ENCODE measurements at places on chromosomes 6 and 20.
A peak's percentile ranks its signal among the peaks of the same experiment; 100 is the strongest.

- no peak for DNase-seq
Measured at GRCh38 chr6:138004430-138005287, 102.6 kb downstream of the PERP start.

- DNase-seq: no peak
Measured at GRCh38 chr20:59817406-59817805, 116.0 kb downstream of the SYCP2 start.

GRCh38 chr6:159084493-159085091 is 39.8 kb upstream of the TAGAP start:
- no peak for DNase-seq

DNA sequence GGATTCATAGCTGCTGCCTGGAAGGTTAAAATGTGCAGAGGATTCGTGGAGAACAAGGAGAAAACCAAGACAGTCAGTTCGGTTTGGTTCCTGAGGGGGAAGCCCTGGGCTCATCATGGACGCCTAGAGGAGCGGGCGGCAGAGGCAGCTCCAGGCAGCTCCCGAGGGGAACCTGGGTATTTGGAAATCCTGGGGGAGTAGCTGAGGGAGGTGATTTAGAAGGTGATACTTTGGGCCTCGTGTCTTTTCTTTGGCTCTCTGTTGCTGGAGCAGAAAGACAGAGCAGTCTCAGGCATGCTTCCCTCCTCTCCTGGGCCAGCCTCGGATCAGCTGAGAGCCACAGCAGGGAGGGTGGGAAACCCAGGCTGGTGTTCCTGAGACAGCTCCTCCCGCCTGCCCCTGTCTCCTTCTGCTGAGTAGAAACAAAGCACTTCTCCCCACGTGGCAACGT is 139.5 kb downstream of the DLL1 start:
- DNase-seq: no peak

DNA sequence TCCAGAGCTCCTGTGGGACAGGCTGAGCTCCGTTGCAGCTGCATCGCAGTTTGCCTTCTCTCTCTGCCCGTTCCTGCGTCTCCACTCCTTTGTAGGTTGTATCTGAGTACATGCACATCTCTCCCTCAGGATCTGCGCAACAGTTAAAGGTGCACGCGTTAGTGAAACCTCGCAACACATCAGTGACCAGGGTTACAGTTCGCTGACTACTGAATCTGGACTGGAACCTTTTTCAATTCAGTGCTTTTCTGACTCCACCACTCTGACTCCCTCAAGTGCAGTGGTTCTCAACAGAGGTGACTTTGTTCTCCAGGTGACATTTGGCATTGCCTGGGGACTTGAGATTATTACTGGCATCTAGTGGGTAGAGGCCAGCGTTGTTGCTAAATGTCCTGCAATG is 44.0 kb downstream of the UST start:
- DNase-seq: no peak

GRCh38 chr6:39417440-39417839 is 94.9 kb upstream of the KCNK16 start:
- no peak for DNase-seq

- DNase-seq: peak; percentile 69
Measured at GRCh38 chr20:60057123-60057865, 99.1 kb downstream of the CDH26 start.
